ENCODE measurements at places on chromosomes 3 and 15.

DNA sequence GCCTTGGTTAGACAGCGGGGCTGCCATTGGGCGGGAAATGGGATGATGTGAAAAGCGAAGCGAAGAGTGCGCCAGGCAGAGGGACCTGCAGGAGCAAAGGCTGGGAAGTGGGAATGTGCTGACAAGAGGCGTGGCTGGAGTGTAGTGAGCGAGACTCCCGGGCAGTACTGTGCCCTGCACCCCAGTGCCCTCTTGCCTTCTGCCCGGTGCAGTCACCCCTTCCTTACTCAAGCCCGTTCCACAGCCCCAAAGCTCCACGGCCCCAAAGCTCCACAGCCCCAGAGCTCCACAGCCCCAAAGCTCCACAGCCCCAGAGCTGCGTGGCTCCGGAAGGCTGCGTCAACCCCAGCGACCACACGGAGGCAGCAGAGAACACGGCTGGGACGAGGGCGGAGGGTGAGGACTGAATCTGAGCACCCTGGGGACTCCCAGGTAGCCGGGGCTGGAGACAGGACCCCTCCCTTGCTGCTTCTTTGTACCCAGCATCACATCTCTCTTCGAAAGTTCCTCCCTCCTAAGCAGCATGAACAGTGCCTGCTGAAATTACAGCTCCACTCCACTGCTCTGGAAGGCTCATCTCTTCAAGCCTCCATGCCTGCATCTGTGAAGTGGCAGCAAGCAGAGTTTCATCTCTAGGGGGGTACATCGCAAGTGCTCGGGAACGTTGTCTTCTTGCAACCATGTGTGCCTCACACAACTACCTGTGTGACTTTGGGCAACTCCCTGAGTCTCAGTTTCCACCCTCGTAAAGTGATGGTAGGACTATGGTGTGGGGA, 108.9 kb downstream of the FBLN2 start:
- DNase-seq = peak; percentile 57

- no peak for DNase-seq
Observed at GRCh38 chr15:43919540-43920253, 92.9 kb downstream of the WDR76 start.

GRCh38 chr15:61653110-61653509, 407.1 kb downstream of the VPS13C start:
- DNase-seq = no peak

DNA sequence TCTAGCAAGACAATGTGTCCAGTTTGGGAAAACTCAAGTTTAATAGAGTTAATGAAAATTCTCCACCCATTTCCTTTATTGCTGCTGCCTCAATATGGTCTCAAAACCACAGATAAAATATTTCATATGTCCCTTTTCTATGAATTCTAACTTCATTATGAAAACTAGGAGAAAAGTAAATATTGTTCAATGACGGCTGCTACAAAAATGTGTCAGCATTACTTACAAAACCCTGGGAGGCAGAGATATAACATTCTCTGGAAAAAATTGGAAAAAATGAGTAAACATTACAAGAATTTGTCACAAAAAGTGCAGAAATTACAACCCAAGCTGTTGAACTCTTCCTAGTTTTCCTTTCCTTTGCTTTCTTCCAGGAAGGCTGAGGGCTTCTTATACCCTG, 22.2 kb upstream of the FBN1 start:
- DNase-seq = no peak

DNA sequence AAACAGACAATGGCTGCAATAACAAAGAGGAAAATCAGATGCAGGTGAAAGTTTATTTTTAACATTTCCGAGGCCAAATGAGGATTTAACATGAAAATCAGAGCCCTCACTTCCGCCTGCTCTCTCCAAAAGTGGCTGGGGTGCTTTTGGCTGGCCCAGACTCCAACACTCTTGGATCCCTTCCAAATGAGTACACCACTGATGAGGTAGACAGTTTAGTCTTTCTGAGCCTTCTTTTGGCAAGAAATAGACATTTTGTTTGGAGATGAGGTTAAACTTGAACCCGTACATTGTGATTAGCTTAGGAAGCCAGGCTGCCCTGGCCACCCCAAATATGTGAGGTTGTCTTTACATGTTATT, 51.0 kb upstream of the TRA2B start:
- DNase-seq = no peak

- DNase-seq = no peak
Observed at GRCh38 chr15:78987556-78988360, 42.9 kb upstream of the CTSH start.

DNA sequence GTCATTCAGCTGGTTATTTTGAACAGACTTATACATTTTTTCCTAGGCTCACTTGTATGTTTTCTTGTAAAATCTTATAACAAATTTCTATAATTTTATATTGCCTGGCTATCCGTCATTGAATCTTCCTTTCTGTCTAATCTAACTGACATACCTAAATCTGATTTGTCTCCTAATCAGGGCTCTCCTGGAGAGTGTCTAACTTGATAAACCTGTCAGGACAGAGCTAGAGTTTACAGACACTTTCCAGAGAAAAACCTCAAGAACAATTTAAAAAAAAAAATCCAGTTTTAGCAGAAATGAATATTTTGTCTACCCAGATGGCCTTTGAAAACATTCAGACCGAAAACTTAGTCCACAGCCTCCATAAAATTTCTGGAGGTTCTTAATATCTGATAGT, 1305.8 kb downstream of the ROBO1 start:
- DNase-seq = no peak

DNA sequence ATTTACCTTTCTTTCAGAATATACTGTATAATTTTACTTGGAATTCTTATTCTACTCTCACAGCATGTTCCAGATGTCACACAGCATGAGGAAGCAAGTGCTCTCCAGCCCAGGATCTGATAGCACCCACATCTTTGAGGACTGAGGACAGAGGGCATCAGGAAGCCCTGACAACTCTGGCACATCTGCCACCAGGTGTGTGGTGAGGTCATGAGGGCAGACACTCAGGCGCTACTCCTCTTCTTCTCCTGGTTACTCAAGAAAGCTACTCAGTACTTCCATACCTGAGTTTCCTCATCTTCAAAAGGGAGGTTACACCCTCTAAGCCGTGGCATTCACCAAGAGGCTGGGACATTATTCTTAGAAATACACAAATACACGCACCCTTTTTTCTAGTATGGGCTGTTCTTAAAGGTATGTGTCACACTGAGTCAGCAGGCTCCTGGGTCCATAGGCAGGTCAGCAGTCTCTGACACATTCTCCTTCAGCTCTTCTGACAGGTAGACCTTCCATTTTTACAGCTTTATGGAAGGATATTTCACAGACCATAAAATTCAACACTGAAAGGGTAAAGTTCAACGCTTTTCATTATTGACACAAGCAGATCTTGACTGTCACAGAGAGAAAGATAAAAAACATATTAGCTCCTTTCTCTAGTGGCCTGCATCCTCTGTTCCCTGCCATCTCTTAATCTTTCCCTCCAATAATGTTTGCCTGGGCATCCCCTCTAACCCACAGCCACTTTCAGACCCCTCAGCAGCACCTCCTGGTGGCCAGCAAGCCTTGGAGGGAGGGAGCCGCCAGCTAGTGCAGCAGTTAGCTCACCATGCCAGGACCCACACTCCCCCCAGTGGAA, 103.2 kb upstream of the TJP1 start:
- no peak for DNase-seq

DNA sequence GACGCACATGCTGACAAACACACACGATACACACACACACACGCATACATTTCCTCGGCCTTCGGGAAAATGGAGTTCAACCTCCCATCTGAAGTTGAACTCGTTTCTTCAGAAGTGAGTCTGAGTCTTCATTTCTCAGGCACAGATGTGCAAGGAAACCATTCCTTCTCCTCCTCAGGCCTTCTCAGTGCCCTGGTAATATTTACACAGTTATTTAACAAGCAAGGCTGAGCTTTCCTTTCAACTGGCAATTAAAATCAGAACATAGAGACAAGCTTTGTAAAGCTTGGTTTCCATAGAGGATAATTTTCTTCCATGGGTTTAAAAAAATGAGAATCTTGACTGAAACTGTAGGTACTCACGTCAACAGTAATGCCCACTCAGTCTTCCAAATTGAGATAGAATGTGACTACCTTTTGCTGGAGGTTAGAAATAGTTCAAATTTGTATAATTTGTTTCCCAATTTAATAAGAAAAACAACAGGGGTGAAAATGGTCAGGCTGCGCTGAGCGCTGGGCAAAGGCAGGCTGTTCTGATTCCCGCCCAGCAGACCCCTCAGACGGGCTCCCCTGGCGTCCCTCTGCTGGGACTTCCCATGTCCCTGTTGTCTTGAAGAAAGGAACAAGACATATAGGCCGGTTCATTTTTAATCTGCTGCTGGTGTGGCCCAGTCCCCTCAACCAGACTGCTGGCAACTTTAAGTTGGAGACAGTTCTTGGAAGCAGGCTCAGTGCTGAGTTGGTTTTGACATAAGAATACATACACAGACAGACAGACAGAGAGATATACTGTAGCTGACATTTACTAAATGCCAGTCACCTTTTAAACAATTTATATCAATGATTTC, 174.3 kb downstream of the XXYLT1 start:
- no peak for DNase-seq

DNA sequence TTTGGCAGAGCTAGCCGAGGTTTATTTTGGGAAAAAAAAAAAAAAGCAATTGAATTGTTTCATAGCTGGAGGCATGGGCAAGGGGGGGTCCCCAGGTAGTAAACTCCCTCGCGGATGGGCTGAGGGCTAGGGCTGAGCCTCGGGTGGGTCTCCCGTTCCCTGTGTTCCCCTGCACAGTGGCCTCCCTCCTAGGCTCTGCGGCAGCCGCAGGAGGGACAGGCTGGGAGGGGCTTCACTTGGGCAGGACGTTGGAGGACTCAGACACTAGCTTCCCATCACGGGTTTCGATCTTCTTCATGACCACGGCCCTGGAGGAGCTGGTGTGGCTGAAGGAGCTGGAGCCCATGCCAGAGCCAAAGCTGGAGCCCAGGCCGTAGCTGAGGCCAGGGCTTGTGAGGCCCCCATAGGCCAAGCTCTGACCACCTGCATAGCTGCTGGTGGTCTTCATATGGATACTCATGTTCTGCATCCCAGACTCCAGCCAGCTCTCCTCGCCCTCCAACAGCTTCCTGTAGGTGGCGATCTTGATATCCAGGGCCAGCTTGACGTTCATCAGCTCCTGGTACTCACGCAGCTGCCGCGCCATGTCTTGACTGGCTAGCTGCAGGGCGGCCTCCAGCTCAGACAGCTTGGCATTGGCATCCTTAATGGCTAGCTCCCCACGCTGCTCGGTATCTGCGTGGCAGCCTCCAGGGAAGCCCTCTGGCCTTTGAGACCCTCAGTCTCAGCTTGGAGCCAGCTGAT, 64.0 kb upstream of the CDAN1 start:
- no peak for DNase-seq

DNA sequence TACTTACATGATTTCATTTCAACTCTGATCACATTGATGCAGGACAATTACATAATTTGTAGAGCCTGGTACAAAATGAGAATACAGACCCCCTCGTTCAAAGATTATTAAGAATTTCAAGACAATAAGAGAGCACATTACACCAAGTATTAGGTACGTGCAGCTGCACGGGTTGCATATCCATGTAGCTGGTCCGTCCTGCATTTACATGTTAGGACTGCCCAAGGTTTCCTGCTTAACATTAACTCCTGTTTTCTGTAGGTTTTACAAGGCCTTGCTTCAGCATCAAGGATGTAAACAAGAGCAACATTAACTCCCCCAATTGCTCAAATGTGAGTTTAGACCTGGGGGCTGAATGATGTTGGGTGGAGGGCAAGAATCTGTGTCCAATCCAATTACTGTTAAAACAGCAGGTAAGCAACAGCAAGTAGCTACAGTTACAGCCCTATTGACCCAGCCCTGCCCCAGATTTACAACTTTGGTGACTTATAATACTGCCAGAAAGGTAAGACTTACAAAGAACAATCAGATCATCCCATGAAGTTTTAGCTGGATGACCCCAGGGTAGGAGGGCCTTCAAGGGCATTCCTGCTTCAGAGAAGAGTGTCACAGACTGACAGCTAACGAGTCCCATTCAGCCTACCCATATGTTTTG, 127.4 kb upstream of the PPP2R3A start:
- no peak for DNase-seq

GRCh38 chr15:96324192-96324895, 6.2 kb upstream of the NR2F2 start:
- DNase-seq = no peak

DNA sequence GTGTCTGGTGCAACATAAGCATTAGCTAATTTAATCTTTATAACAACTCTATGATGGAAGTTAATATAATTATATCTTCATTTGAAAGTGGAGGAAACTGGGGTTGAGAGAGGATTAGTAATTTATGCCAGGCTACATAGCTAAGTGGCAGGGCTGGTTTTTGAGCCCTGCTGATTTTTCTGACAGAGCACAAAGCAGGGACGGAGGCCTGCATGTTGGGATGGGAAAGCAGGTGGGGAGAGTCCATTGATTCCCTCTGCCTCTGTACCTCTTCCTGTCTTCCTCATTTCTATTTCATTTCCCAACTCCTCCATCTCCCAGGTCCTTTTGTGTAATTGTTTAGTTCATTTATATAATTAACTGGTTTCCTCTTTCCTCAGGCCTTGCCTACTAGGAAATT, 251.6 kb upstream of the ZPLD1 start:
- no peak for DNase-seq

GRCh38 chr3:3081381-3082233, 28.6 kb downstream of the IL5RA start:
- no peak for DNase-seq

- no peak for DNase-seq
Observed at GRCh38 chr15:78097667-78098066, 5.3 kb downstream of the SH2D7 start.

DNA sequence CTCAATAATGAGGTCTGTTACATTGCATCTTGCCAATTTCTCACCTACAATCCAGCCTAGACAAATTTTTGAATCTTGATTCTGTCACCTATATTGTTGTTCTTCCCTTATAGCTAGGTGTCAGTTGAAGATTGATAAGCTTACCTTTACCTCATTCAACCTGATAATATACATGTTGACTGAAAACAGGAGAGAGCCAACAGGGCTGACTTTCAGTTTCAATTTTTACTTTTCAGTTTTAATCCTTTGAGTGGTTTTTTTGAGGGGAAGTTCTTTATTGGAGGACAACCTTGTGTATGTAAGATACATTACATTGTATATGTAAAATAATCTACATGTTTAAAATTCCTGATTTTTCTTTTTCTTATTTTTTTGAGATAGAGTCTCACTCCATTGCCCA, 5.8 kb downstream of the ATP13A5 start:
- DNase-seq = no peak

- DNase-seq = no peak
Observed at GRCh38 chr15:96627031-96627568, 296.6 kb downstream of the NR2F2 start.

GRCh38 chr3:32175607-32176197, 62.8 kb upstream of the CMTM8 start:
- peak; percentile 39 for DNase-seq

DNA sequence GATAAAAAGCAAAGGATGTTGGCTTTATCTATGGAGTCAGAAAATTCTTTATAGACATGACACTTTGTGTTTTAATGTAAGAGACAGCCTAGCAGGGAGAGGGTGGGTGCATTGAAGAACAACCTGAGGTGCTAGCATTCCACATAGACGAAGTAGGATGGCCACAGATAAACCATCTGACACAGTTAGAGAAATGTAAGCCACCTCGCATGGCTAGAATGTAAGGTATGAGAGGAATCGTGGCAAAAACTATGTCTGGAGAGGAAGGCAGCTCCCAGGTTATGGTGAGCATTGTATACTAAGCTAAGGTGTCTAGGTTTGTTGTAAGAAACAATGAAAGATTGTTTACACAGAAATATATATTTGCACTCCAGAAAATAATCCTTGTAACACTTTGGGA, 194.0 kb upstream of the SLITRK3 start:
- no peak for DNase-seq
